NCI-H2227 treated with DMSO at 0.1 percent for 48 hours (cell line): ENCODE measurements at places on chromosomes 2 and 18.

- DNase-seq = no peak
Measured at GRCh38 chr2:227163485-227163997, 464 bp downstream of the COL4A4 start.

- DNase-seq = peak; percentile 97
Measured at GRCh38 chr2:172888714-172889669, 153.3 kb downstream of the RAPGEF4 start.

DNA sequence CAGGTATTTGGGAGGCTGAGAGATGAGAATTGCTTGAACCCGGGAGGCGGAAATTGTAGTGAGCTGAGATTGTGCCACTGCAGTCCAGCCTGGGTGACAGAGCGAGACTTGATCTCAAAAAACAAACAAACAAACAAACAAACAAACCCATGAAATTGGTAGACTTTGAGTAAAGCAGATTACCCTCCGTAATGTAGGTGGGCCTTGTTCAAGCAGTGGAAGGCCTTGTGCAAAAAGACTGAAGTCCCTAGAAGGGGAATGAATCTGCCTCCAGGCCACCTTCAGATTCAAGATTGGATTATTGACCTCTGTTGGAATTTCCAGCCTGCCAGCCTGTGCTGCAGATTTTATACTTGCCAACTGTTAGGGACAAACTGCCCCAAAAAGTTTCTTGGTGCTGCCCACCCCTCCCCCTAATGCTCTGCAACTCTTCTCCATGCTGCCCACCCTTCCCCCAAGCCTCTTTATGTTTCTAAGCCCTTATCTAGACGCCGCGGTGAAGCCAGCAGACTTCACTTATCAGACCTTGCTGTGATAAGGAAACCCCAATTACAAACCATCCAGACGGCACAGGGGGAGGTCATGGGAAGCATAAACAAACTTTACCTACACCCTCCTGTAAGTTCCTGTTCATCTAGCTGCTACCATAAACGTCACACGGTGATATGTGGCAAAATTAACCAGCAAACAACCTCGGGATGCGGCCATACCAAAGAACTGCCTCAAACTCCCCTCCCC is 17.0 kb downstream of the CYP27A1 start:
- DNase-seq = no peak

- DNase-seq = no peak
Measured at GRCh38 chr2:230793572-230794359, 71.0 kb upstream of the ITM2C start.

GRCh38 chr18:30957066-30957465 is 85.5 kb downstream of the DSC3 start:
- no peak for DNase-seq
